ENCODE measurements at places on chromosomes 7 and 10. TPM values are rescaled to one million over a fixed set of nuclear protein-coding genes. Genes with fewer than 3 reads are reported as not detected.

DNA sequence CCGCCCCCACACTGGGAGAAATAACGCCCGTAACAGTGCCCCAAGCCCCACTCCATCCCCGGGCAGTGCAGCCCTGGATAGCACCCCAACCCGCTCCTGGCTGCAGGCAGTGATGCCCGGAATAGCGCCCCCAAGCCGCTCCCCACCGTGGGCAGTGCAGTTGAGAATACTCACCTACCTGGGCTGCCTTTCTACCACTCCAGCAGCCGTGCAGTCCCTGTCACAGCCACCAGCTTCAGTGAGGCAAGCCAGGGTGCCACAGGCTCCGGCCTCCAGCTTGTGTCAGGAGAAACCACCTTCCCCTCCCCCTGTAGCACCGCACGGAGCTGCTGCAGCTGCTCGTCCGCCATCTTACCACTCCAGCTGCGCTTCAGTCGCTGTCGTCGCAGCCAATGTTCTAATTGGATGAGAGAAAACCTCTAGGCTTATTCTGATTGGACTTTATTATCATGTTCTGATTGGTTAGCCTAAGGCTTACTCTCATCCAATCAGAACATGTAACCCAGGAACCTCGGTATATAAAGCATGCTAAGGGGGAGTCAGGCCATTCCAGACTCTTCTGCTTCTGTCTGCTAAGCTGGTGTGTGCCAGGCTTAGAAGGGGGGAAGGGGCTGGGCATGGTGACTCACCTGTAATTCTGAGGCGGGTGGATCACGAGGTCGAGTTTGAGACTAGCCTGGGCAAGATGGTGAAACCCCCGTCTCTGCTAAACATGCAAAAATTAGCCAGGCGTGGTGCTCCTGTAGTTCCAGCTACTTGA is 53.2 kb upstream of the ZNF33B start:
- DNase-seq, result no peak

DNA sequence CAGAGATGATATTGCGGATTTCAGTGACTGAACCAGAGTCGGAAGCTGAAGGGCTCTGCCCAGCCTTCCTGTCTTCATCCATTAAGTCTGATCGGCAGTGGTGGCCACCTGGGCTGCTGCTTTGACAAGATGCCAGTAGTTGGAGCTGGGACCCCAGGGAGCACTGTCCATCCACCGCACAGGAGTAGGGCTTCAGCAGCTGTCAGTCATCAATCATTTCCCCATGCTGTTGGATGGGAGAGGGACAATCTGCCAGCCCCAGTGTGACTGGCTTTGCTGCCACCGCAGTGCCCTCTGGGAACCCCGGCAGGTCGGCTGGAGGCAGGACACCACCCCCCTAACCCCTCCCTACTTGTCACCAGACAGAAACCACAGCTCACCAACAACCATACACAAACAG is 23.0 kb upstream of the GPR146 start:
- no peak for DNase-seq

Gene LHFPL3
- total RNA-seq, result 0.26 TPM

- no peak for DNase-seq
These were observed 10.1 kb downstream of the ACTR1A start for GRCh38 chr10:102492344-102492939.

GRCh38 chr7:122454776-122455507 is 150.4 kb upstream of the FEZF1 start:
- DNase-seq, result no peak

- no peak for DNase-seq
These were observed 19.7 kb downstream of the LIPK start for GRCh38 chr10:88725798-88726197.

Gene SFMBT2
- total RNA-seq, result 5.7 TPM

GRCh38 chr7:140671966-140672365 is 779 bp upstream of the ADCK2 start:
- no peak for DNase-seq

DNA sequence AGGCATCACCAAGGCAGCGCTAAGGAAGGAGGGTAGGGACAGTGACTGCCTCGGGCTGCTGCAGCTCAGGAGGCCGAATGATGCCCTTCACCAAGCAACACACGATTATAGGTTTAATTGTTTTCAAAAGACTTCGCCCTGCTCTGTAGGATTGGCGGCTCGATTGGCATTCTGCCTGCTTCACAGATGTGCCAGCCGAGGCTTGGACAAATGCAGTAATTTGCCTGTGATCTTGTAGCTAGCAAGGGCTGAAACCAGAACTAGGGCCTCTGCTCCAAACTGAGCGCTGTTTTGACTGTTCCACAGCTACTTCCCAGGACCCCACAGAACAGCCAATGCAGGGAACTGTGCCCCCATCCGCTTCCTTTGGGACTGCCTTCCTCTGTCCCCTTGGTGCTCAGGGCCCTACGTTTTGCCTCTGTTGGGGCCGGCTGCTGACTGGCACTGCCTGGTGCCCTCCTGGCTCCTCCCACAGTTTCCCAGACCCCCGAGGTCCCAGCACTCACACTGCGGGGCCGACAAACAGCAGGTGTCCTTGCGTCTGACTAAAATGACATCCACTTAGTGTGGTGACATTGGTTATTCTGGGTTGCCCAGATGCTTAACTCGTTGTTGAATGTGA is 62.6 kb upstream of the EN2 start:
- no peak for DNase-seq

Gene GFRA1
- 4.1 TPM for total RNA-seq

DNA sequence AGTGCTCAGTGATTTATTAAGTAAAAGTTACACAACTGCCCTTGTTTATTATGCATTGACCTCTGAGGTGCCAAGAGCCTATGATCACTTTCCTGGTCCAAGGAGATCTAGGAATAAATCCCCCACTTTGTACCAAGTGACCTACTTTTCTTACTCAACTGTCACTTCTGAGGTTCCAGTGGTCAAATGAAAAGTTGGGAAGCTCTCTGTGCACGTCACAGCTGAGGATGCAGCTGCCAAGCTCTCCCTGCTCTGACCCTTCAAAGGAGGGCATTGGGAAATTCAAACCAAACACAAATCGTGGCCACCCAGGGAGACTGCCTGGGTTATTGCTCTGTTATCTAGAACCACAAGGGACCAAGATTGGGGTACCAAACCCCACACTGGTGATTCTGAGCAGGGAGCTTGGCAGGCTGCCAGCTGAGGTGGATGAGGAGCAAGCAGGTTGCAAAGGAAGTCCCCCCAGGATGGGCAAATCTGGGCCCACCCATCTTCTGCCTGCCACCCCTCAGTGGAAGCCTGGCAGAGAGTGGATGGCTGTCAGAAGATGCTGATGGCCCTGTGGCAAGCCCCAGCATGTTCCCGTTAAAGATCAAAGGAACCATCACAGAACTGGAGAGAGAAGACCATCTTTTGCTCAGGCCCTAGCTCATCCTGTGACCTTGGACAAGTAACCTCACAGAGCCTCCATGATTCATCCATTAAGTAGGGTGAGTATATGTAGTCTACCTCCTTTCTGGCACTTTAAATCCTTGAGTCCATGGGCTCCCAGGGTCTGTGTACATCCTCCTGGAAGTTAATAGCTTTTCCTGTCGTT is 106.8 kb downstream of the PPP1R3C start:
- no peak for DNase-seq

Gene AP1S1
- 63.9 TPM for total RNA-seq

Gene GJC3
- not detected for total RNA-seq

Data from mucosa of descending colon (tissue), 3 donors.